ENCODE measurements at places on chromosomes 13 and 19. TPM values are rescaled to one million over a fixed set of nuclear protein-coding genes. Genes with fewer than 3 reads are reported as not detected.

- no peak for DNase-seq
Measured at GRCh38 chr13:99214232-99214631, 13.6 kb downstream of the UBAC2 start.

GRCh38 chr13:50132904-50133357 is 117.7 kb downstream of the KCNRG start:
- DNase-seq: no peak

GRCh38 chr13:28991764-28992163 is 171.6 kb downstream of the MTUS2 start:
- no peak for DNase-seq

GRCh38 chr19:18153556-18154134 is 682 bp downstream of the PIK3R2 start:
- DNase-seq: no peak

- no peak for DNase-seq
Measured at GRCh38 chr13:51347099-51347498, 7.6 kb downstream of the SERPINE3 start.

TGFBR3L gene
- not detected for total RNA-seq

ING1 gene
- total RNA-seq: 15.4 TPM
